ENCODE measurements at places on chromosomes 13 and 19. TPM values are rescaled to one million over a fixed set of nuclear protein-coding genes. Genes with fewer than 3 reads are reported as not detected.

- H3K27ac ChIP-seq, result no peak overlapping the region
- no peak for DNase-seq
- peaks cover 5% of the 10 kb centered on the region for H3K27me3 ChIP-seq
- no peaks in the 10 kb centered on the region for H3K36me3 ChIP-seq
- no peak overlapping the region for H3K4me3 ChIP-seq
These were observed 12.3 kb upstream of the ZNF283 start for GRCh38 chr19:43814663-43815352.

- H3K27me3 ChIP-seq, result no peaks in the 10 kb centered on the region
- peaks cover 4% of the 10 kb centered on the region for H3K36me3 ChIP-seq
- H3K4me3 ChIP-seq, result no peak overlapping the region
- H3K4me1 ChIP-seq, result no peaks in the 10 kb centered on the region
These were observed 13.5 kb upstream of the PLA2G4C start for GRCh38 chr19:48123907-48124651.

GRCh38 chr19:49473868-49474541 is at the start of gene FLT3LG:
FLT3LG (plus strand) TSS chr19:49474215; CDS start chr19:49474640, 425 bp downstream.
- no peaks in the 10 kb centered on the region for H3K36me3 ChIP-seq
- DNase-seq, result peak; percentile 96
- H3K4me3 ChIP-seq, result peak within 1 kb of the TSS; percentile 84
- no peaks in the 10 kb centered on the region for H3K27me3 ChIP-seq

Gene KLK2
- polyA plus RNA-seq, result 0.15 TPM

Gene KIR2DL1
- not detected for polyA plus RNA-seq

Gene DCT
- polyA plus RNA-seq, result 0.11 TPM

DNA sequence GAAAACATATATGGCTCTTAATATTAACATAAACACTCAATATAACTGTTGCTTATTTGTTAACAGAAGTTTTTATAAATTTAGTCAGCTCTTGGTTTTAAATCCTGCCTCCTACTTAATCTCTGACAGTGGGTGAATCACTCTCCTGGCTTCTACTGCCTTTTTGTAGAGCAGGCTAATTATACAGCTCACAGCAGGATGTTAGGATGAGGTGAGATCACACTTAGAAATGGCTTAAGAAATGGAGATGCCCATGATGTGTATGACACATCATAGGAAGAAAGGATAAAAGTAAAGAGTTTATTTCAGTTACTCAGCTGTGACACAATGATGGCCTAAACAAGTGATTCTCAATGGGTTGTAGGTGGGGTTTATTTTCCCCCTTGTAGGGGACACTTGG is 345.6 kb downstream of the SPRY2 start:
- DNase-seq, result no peak
- H3K4me1 ChIP-seq, result peaks cover 8% of the 10 kb centered on the region
- no peaks in the 10 kb centered on the region for H3K36me3 ChIP-seq
- no peaks in the 10 kb centered on the region for H3K27me3 ChIP-seq

- DNase-seq, result no peak
- H3K27ac ChIP-seq, result no peak overlapping the region
- no peak overlapping the region for H3K4me3 ChIP-seq
- H3K27me3 ChIP-seq, result no peaks in the 10 kb centered on the region
These were observed 124.2 kb downstream of the LMO7 start for GRCh38 chr13:75760131-75761021.
